ENCODE measurements at places on chromosomes 5 and 9.
A peak's percentile ranks its signal among the peaks of the same experiment; 100 is the strongest.

DNA sequence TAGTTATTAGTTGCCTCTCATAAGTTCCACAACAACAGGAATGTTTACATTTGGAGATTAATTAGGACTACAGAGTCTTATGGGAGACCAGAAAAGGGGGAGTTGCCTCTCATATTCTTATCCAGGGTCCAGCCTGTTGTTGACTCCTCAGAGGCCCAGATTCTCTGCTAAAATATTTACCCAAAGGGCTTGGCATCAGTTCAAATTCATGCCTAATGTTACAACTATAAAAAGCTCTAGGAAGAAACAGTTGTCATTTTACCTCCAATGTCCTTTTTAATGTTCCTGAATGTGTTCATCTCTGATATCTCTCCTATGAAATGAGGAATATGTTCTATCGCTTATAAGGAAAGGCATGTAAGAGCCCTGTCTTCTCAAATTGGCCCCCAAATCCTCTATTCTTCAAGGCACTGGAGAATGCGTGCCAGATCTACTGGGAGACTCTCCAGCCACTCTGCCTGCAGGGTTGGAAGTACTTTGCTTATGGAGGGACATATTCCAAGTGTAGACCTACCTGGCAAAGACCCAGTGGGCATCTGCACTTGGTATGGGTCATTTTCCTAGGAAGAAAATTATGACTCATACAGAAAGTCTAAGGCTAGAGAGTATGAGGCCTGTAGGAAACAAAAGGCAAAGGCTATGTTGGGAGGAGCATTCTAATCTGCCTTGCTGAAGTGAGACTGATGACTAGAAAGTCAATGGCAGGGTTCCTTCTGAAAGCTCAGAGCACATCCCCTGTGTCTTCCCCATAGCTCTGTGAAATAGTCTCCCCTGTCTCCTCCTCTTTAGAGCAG is 192.6 kb downstream of the ESM1 start:
- no peak for DNase-seq

DNA sequence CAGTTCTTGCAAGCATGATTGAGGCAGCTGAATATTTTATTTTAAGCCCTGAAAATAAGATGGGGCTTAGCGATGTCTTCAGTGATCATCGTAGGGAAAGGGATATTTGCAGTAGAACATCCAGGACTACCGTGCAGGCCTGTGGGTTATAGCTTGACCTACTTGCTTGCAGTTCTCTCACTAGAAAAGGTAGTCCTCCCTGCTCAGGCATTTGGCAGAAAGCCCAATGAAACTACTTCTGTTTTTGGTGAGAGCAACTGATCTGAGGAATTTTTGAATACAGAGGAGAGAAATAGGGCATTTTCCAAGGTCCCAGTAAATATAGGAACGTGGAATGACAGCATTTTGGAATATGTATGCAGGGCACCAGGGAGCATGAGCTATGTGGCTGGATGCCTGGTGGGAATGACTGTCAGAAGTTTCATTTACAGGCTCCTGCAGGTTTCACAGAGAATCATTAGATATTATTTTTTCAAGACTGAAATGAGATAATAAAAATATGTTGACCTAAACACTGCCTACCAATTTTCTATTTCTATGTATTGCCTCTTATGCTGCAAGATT is 417.9 kb upstream of the ACTBL2 start:
- DNase-seq: no peak

GRCh38 chr9:87684627-87685219 is 41.2 kb upstream of the CTSL start:
- peak; percentile 39 for DNase-seq

DNA sequence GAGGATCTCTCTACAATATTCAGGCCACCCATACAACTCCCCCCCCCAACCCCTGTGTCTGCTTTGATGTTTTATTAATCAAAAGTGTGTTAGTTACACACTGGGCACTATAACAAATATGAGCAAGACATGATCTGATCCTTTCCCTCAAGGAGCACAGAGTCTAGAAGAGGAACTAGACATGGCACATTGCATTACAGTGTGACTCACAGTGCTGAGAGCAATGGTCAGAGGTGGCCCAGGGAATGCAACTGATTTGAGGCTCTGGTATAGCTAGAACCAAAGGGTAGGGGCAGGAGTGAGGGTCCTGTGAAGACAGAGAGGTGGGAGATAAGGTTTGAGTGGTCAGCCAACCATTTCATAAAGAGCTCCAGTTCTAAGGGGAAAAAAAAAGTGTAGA is 539.2 kb downstream of the ACTL7B start:
- no peak for DNase-seq

- no peak for DNase-seq
Measured at GRCh38 chr9:68428481-68428880, 72.1 kb downstream of the PGM5 start.
